Stimulated activated CD8-positive, alpha-beta memory T cell treated with anti-CD3 and anti-CD28 coated beads, Interleukin-2, amount 100 ng/mL, for 1 hour (primary cell): ENCODE measurements at places on chromosomes 11 and 22.

DNA sequence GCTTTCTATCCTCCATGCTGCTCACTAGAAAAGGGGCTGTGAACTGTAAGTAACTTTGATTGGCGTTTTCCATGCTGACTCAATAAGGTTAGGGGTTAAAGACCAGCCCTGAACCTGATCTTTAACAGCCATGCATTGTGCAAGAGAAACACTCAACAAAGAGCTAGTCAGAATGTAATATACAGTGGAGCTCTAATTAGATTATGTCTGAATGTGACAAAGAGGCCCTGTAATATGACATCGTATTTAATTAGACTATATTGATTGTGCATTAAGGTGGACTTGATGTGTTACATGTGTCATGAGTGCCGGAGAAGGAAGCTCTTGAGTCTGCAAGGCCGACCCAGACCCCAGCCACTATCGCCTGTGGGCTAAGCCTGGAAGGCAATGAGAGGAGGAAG is 70.5 kb downstream of the PKNOX2 start:
- no peak for DNase-seq

- no peak for DNase-seq
Measured at GRCh38 chr22:25900880-25901279, 158.9 kb downstream of the MYO18B start.

DNA sequence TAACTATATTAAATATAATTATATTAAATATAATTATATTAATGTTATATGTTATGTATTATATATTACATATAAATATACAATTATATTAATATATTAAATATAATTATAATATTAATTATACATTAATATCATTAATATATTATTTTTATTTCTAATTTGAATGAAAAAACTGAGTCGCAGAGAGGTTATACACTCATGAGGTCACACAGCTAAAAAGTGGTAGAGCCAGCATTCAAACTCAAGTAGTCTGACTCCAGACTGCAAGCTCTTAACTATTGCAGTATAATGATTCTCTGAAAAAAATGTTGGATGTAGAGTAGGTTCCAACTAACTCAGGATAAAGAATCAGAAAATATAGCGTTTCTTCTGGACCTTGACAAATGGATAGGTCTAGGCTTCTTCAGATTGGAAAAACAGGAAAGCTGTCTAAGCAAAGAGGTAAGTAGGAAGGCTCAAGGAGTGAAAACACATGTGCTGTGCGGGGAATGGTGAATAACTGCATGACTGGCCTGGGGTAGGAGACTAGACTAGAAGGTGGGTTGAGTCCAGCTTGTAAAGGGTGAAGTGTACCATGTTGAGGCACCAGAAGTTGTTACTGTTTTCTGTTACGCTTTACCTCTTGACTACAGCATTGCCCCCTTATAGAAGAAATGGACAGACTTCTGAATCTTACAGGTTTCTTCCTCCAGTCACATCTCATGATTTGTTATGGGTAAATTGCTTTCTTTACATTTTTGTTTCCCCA is 80.3 kb downstream of the TRIM44 start:
- no peak for DNase-seq

DNA sequence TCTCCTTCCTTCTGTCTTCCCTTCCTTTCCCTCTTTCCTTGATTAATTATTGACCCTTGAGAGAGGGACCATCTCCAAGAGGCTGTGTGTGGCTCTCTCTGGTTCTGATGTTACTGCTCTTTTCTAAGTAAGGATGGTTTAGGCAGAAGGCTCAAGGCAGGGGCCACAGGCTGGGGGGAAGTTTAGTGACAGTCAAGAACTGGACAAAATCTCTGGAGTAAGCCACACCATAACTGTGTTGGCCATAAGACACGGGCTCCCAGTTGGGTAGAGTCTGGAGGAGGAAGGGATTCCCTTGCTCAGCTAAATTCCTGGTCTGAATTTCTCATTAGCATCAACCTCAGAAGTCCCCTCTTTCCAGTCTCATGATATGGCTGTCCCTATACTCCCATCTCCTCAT is 74.7 kb downstream of the BUD13 start:
- DNase-seq = no peak

DNA sequence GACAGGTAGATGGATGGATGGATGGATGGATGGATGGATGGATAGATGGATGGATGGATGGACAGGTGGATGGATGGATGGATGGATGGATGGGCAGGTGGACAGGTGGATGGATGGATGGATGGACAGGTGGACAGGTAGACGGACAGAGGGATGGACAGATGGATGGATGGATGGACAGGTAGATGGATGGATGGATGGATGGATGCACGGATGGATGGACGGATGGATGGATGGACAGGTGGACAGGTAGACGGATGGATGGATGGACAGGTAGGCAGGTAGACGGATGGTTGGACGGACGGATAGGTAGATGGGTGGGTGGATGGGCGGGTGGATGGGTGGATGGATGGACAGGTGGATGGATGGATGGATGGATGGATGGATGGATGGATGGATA is 24.3 kb downstream of the PDGFB start:
- no peak for DNase-seq

- DNase-seq = no peak
Measured at GRCh38 chr11:45930951-45931570, 8.6 kb downstream of the LARGE2 start.

DNA sequence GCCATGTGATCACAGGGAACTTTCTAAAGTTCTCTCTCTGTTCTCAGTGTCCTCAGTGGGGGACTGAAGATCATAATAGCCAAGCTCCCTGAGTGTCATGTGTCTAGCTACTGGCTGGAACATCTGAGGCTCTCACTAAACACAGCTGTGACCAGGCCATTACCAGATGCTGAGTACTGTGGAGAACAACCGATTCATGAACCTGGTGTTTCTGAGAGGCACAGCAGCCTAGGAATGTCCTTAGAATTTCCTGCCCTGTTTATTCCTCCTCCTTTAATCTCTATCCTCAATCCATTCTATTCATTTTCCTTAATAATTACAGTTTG is 93.0 kb downstream of the ME3 start:
- no peak for DNase-seq

GRCh38 chr22:24481641-24482040 is 13.5 kb upstream of the UPB1 start:
- no peak for DNase-seq

DNA sequence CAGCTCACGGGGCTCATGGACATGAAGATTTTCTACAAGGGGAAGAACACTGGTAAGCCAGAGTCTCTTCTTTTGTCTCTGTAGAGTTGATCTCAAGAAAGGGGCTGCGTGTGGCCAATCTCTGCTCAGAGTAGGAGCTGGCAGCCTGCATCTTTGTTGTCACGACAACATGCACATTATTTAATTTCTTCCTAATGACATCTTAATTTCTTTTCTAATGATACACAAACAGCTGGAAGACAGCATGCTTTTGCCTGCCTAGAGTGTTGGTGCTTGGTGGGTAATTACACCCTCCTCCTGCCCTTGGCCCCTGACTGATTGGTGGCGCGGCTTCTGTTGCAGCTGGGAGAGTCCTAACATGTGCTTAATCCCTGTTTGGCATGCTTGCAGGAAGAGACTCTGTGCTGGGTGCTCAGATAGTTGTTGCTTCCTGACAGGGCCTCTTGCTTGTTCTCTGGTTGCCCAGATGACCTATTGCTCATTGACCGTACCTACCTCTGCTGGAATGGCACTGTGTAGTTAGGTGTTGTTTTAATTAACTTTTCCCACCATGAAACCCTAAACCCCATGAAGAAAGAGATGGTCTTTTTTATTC is 106.9 kb upstream of the SORL1-AS1 start:
- no peak for DNase-seq

- no peak for DNase-seq
Measured at GRCh38 chr22:25750569-25751173, 8.7 kb downstream of the MYO18B start.

DNA sequence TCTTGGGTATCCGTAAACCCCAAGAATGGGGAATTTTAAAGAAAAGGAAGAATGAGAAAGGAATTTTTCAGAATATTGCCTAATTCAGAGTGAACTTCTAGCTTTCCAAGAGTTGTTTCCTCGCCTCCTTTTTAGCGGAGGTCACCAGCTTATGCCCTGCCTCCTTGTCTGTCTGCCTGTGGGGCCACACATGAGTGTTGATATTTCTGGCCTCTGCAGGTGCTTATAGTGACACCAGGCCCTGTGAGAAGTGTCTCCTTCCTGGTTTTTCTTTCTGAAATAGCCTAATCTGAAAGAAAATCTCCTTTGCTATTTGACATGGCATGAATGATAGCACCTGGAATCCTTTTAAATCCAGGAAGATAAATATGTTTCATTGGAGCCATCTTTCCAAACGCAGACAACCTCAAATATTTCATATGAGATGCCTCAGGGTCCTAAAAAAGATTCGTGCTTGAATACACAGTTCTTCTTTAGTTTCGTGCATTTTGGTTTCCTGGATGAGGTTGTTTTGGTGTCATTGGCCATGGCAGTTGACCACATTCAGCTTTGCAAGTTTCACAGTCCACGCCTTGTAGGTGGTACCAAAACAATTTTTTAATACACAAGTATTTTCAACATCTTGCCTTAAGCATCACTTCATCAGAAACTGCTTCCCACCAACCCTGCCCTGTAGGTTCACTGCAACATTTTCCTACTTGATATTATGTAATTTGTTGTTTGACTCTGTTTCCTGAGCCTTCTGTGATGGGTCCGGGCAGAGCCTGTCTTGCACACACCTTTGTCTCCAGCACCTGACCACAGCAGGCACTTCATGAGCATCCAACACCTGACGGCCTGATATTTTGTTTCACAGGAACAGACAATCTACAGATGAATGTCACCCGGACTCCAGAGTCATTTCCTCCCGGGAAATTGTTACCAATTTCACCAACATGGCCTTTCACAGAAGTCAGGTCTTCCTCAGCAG is 159.4 kb downstream of the C11orf91 start:
- DNase-seq = no peak

DNA sequence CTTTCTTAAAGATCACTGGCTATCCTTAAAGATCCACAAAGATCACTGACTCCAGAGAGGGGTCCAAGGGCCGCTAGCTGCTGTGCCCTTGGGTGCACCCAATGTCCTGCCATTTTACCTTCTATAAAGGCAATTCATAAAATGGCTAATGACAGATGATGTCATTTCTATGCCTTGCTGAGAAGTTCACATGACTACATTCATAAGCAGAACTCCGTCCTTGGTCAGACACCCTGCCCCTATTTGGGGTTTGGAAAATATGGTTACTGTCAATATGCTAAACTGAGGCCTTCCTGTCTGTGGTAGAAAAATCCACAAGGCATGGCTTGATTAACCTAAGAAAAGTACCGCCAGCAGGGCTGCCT is 60.9 kb upstream of the BMAL1 start:
- no peak for DNase-seq

GRCh38 chr11:46229230-46229629 is 48.2 kb upstream of the CREB3L1 start:
- DNase-seq = no peak

DNA sequence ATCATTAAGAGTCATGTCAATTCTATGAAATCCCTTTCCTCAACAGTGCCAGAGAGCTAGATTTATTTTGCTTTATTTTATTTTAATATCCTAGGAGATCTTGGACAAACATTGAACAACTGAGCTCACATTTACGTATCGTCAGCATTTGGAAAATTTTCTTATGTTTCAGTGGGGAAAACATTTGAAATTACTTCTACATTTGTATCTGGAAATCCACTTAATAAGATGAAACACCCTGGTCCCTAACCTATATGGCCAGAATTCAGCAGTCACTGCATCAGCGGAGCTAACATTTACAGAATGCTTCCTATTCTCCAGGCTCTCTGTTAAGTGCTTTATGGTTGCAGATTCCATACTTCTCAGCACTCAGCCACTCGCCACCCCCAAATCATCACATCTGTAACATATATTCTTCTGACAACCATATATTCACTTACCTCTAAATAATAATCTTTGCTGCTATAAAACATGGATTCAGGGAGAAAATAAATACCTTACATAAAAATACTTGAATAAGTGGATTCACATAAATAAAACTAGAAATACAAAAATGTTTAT is 773.9 kb downstream of the JRKL start:
- DNase-seq = no peak

DNA sequence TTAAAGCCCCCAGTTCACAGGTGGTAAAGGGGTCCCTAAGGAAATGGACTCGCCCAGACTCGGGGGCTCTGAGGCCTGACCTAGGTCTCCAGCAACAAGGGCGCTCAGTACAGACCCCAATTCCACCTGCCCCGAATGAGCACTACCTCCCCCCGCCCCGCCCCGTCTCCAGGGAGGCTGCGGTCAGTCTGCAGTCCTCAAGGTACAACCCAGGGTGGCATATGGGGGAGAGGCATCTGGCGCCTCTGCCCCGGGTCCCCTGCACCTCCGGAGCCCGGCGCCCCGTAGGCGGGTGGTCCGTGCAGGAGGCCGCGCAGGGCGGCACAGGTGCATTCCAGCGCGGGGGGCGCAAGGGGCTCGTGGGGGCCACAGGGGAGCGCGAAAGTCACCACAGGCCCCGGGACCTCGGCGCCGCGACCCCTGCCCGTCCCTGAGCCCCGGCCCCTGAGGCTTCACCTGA is 361 bp downstream of the CTSD start:
- no peak for DNase-seq

GRCh38 chr22:46295277-46295971 is 1.2 kb upstream of the GTSE1 start:
- DNase-seq = no peak

GRCh38 chr22:37805810-37806277 is 1.9 kb upstream of the GCAT start:
- DNase-seq = no peak

GRCh38 chr11:113473983-113474361 is 1.2 kb downstream of the DRD2 start:
- no peak for DNase-seq

DNA sequence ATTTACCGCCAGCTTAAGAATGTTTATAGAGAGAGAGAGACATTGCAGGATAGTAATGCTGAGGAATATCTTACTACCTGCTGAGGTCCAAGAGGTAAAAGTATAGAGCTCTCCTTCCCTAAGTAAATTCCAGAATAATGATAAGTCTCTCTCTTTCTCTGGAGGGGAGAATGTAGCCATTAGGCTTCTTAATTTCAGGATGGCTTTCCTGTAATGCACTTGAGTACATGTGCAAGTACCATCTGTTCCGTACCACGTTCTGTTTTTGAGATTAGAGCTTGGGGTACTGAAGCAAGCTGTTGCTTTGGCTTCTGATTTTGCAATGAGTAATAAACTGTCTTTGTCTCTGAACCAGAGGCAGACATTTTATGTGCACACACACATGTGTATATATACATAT is 1314.0 kb downstream of the JRKL start:
- DNase-seq = no peak

DNA sequence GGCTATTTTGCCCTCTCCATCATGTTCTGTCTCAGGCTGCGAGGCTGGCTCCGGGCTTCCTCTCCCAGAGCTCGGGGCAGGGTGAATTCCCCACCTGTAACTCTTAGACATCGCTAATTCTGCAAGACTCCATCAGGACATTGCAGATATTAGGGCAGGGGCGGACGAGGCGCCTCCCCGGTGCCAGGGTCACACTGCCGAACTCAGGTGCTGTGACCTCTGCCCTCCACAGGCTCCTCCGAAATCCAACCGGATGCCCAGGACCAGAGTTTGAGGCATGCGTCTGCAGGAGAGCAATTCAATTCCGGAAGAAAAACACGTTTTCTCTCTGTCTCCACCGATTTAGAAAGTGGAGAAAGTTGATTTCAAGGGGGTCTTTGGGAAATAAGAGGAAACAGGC is 542.7 kb downstream of the BRD1 start:
- DNase-seq = no peak
